ENCODE measurements at places on chromosomes 11 and 22.

DNA sequence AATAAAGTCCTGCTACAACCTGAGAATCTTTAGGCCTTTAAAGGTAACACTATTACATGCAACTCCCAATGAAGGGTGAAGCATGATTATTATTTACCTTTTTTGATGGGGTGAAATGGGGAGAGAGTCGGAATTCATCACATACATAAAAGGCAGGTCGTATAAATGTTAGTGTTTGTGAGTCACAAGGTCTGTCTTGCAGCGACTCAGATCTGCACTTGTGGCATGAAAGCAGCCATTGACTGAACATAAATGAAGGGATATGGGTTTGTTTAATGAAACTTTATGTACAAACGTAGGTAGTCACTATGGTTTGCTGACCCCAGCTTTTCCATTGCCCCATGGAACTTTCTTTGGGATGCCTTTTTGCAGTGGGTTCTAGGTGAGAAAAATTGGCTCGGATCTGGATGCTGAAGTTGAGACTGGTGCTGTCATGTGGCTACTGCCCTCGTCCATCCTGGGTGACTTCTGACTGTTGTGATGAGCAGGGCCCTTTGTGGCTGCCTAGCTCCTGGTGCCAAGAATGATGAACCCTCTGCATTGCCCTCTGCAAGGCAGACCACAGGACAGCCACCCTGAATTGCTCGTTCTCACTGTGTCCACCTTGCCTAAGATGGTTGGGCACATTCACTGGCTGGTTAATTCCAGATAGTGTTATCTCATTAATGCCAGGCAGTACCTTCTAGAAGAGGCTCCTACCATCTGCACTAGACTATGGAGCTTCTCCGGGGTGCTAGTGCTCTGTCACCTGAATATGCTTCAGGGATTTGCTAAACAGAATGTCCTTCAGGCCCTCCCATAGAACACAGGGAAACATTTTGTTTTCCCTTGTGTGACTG lies 11.3 kb downstream of the GGTLC2 start:
- DNase-seq: no peak

DNA sequence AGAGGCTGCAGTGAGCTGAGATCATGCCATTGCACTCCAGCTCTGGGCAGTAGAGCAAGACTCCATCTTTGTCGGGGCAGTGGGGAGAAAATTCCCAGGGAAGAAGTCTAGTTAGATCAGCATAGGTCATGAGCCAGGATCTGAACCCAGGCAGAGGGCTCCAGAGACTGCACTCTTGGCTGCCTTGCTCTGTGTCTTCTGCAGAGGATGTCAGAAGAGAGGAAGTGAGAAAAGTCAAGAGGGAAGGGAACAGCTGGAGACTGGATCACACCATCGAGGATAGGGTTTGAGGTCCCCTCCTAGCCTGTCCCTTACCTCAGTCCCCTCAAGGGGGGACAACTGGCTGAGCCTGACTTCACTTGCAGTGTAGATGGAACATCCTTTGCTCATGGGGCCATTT lies 5.8 kb downstream of the MYOD1 start:
- DNase-seq: no peak

DNA sequence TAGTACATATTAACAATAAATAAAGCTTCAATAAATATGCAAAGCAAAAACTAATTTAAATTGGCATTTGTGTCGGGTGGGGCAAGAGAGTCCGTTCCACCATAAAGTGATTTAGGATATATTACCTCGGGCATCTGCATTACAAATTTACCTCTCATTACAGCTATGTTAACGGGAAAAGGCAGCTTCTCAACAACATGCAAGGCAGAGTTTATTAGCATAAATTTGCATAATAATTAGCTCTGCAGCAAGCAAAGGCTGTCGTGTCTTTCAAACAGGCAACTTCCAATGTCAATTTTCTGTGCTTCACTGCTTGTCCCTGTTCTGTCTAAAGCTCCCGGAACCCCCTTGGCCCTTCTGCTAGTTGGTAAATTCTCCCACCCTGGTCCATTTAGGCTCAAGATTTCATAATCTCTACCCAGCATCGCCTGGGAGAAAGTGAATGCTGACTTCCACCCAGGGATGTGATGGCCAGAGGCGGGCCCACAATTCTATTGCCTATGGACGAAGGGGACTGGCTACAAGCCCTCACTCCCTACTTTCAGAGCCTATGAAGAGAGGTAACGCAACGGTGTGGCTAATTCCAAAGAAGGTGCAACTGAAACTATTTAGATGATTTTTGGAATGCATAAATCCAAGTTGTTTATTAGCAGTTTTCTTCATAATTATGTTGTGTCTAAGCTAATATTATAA lies 462.1 kb downstream of the OPCML start:
- DNase-seq: no peak

DNA sequence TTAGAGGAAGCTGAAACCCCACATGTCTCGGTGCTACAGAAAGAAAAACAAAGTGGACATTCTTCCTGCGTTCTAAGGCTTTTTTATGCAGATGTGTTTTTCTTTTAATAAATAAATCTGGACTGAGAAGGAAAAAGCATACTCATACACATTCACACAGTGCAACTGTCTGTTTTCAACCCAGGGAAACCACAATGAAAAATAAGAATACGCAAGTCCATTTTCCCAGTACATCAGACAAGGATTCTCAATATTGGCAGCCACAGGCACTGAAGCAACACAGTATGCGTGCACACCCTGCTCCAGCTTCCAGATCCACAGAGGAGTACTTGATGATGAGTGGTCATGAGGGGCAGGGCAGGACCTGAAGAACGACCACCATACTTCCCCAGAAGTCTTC lies 86.9 kb downstream of the ETS1 start:
- DNase-seq: no peak

DNA sequence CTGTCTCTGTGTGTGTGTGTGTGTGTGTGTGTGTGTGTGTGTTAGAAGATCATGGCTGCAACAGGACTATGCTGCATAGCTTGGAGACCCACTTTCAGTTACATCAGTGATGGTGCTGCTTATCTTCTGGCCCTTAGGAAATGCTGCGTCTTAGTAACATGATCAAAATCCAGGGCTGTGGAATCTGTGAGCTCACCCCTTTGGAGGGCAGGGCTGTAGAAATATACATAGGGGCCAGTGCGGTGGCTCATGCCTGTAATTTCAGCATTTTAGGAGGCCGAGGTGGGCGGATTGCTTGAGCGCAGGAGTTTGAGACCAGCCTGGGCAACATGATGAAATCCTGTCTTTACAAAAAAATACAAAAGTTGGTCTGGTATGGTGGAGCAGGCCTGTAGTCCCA lies 151.5 kb upstream of the RASSF10 start:
- DNase-seq: no peak

DNA sequence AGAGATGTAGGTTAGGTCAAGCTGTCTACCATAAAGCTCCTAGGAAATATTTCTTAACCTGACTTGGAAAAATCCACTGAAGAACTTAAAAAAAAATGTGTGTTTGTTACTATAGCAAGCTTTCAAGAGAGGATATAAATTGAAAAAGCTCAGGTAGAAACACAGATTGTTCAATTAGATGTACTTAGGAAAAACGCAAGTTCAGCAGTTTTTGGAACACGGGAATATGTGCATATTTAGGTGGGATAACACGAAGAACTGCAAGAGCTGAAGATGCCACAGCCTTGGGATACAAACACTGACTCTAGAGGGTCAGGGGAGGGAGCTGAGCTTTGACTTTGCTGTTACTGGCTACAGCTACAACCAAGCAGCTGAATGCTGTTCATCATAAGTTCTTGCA lies 77.8 kb upstream of the FSHB start:
- DNase-seq: no peak

DNA sequence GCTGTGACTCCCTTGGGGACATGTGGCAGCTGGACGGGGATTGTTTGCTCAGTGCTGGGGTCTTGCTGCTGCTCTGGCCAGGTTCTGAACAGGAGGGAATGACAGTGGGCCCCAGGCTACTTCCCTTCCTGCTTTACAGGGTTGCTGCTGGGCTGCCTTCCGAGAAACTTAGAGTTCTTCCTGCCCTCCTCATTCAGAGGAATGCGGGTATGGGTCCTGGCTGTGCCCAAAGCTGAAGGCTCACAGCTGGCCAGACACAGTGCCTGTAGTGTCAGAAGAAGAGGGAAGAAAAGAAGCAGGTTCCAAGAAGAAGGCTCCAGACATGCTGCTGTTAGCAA lies 108.3 kb upstream of the PARVA start:
- DNase-seq: no peak

DNA sequence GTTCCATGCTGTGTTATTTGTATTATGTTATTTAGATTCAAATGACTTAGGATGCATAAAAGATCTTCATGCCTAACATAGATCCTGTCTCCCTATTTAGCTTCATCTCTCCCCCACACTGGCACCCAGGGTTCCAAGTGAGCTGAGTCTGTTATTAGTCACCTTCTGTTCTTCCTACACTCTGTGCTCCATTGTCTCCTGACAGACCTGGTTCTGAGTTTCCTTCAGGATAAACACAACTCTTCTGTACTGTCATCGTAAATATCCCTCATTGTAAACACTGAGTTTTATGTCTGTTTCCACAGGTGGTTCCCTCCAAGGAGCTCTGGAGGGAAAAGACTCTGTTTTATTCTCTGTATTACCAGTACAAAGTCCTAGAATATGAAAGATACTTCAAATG lies 8.7 kb downstream of the MMP26 start:
- no peak for DNase-seq

GRCh38 chr22:39395936-39396796 lies 3.4 kb upstream of the TAB1 start:
- DNase-seq: no peak

- DNase-seq: peak; percentile 88
Observed at GRCh38 chr22:50531546-50531961, 1.7 kb upstream of the TYMP start.

DNA sequence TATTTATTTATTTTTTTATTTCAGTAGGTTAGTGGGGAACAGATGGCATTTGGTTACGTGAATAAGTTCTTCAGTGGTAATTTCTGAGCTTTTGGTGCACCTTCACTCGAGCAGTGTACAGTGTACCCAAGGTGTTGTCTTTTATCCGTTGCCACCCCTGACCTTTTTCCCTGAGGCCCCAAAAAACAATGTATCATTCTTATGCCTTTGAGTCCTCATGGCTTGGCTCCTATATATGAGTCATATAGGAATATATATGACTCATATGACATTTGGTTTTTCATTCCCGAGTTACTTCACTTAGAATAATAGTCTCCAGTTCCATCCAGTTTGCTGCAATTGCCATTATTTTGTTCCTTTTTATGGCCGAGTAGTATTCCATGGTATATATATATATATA lies 763.9 kb downstream of the NTM start:
- DNase-seq: no peak

GRCh38 chr11:61027141-61027840 lies 55.8 kb downstream of the CD6 start:
- peak; percentile 70 for DNase-seq

- DNase-seq: no peak
Observed at GRCh38 chr11:128765104-128765503, 71.2 kb downstream of the FLI1 start.

DNA sequence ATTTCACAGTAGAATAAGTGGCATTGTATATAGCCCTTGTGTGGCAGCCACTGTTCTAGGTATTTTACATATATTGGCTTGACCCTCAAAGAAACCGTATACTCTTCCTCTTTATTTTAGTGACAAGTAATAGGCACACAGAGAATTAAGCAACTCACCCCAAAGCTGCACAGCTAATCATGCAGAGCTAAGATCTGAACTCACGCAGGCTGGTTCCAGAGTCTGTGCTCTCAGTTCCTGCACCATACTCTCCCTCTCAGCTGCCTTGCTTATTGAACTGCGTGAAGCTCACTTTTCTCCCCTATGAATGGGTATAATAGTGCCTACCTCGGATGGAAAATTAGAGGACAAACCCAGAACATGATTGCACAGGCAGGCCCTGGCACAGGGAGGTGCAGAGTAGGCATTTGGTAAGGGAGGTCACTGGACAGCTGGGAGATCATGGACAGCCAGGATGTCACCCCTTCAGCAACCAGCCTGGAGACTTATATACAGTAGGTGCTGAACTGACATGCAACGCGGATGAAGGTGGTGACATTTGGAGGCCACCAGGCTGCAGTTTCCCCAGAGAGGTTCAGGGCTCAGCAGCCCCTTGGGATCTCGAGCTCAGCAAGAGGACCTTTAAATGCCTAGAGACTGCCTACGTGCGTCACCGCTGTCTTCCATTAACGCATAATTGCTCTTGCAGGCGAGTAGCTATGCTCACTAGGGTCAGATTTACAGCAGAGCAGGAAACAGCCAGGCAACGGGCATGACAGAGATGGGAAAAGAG lies 78.4 kb upstream of the TP53I11 start:
- DNase-seq: no peak

- DNase-seq: no peak
Observed at GRCh38 chr11:3367221-3367620, 11.7 kb downstream of the ZNF195 start.

DNA sequence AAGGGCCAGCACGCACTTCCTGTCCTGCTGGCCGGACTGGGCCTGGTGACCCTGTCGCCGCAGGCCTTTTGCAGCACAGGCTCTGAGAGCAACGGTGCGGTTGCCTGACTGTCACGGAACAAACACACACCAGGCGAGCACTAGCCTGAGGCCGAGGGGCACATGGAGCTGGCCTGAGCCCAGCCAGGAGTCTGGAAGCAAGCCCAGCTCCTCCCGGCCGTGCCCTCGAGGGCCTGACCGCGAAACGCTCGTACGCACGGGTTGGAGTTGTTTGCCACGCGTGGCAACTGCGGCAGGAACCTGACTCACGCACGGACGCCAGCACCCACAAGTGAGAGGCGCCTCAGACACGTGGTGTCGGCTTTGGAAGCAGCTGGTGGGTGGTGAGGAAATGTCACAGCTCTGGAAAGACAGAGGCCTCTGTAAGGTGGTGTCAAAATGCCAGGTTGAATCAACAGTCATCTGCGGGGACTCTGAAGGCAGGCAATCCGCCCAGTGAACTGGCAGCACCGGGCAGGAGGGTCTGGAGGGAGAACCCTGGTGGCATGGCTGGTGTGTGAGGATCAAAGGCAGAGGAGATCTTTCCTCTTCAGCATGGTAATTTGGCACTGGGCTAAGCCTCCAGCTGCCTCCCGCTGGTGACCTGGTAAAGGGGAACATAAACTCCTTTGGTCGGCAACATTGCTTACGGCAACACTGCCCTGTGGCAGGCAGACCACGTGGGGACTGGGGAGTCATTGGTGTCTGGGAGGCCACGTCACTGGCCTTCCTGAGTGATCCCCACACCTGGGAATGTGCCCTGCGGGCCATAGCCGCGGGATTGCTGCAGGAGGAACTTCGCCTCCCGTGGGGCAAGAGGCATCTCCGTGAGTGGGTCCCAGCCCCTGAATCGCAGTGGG lies 15.3 kb upstream of the IL17REL start:
- no peak for DNase-seq

DNA sequence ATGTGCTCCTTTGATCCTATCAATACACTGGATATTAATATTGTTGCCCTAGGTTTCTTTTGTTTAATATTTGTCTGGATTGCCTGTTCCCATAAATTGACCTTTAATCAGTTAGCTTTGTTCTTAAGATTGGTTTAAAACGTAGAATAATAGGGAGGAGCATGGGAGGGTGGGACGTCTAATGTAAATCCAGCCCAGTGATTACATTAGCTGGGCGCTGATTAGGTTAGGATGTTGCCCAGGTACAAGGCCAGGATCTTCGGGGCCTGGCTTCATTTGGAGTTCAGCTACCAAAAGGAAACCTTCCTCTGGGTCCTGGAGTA lies at the start of gene SRSF8:
SRSF8 (plus strand) TSS at position 204 of the 323 bp plus-strand sequence. CDS start 308 bp downstream, outside the sequence.
- no peak for DNase-seq

All from activated CD8-positive, alpha-beta memory T cell treated with anti-CD3 and anti-CD28 coated beads, Interleukin-2, amount 50 U/mL, for 48 hours (primary cell).